ENCODE measurements at places on chromosomes 7 and 10. TPM values are rescaled to one million over a fixed set of nuclear protein-coding genes. Genes with fewer than 3 reads are reported as not detected.

Gene PI4K2A
- 9.3 TPM for polyA plus RNA-seq

Gene RSPH10B
- polyA plus RNA-seq: 0.11 TPM

Gene C10orf105
- polyA plus RNA-seq: 0.09 TPM

Gene AGK
- 29.2 TPM for polyA plus RNA-seq

DNA sequence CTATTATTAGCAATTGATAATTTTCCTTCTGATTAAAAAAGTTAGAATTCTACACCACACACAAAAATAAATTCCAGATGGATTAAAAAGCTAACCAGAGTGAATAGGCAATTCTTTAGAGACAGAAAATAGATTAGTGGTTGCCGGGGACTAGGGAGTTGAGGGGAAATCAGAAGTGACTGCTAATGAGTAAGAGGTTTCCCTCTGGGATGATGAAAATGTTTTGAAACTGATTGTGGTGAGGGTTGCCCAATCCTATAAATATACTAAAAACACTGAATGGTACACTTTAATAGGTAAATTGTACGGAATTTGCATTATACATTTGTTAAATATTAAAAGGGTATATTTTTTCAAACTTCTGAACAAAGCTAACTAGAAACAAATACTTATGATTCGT lies 214.9 kb downstream of the GPAM start:
- no peak for DNase-seq

GRCh38 chr10:123351715-123352114 lies 197.5 kb downstream of the BUB3 start:
- DNase-seq: no peak

- no peak for DNase-seq
Measured at GRCh38 chr7:29622335-29623265, 59.0 kb downstream of the PRR15 start.

- DNase-seq: no peak
Measured at GRCh38 chr7:108188724-108189123, 58.6 kb upstream of the LAMB4 start.

GRCh38 chr7:27745064-27745583 lies 5.2 kb downstream of the TAX1BP1 start:
- no peak for DNase-seq

DNA sequence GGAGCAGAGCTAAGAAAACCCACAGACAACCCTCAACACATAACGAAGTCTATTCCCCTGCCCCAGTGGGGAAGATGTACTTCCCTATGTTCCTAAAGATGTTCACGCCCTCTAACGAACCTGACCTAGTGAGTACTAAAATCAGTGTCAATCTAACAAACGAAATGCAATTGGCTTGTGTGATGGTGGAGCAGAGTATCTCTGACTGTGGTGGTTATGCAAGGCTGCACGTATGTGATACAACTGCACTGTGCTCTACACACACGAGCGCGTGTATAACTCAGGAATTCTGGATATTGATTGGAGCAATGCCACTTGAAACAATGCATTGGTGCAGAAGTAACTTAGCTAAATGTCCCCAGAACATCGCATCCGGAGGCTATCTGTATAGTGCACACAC lies 1.3 kb downstream of the ANKRD16 start:
- no peak for DNase-seq

DNA sequence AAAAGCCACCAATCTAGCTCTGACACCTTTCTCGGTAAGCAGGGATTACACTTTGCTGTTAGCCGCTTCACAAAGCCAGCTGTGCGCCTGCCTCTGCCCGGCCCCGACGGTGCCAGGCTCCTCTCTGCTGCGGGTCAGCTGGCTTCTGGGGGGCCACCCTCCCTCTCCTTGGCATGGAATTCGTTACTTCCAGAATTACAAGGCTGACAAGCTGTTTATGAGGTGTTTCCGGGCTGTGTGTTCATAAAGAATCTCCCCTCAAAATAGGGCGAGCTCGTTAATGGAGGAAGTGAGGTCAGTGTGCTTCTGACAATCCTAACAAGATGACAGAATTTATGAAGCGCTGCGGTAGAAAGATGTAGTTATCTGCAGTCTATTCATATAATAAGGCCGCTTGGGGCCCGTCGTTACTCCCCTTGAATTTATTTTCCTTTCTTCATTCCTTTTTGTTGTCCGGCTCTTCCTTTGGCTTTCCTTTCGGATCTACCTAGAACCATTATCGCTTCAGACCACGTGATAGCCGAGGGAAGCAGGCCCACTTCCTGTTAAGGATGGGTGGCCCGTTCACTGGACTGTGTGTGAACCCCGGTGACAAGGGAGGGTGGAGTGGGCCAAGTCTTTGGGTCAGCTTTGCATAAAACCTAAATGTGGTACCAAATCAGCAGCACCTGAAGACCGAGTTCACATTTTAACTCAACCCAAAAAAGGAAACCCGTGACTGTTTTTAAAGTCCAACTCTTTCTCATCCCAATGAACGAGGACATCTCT lies 273.0 kb upstream of the YAE1 start:
- DNase-seq: no peak

- no peak for DNase-seq
Measured at GRCh38 chr10:78785066-78785465, 283.7 kb upstream of the ZMIZ1 start.
